ENCODE measurements at places on chromosomes 1 and 21. TPM values are rescaled to one million over a fixed set of nuclear protein-coding genes. Genes with fewer than 3 reads are reported as not detected.

GRCh38 chr1:94514095-94514727 is 27.3 kb downstream of the F3 start:
- no peak for DNase-seq

- DNase-seq: no peak
These were observed 231.0 kb upstream of the B3GALT2 start for GRCh38 chr1:193417403-193417802.

GRCh38 chr1:41239988-41240610 is 2.0 kb downstream of the SCMH1 start:
- DNase-seq: no peak

The TTC39A gene
- total RNA-seq: not detected

The B3GALT2 gene
- not detected for total RNA-seq

The TP73 gene
- 0.50 TPM for total RNA-seq

Measured in activated naive CD8-positive, alpha-beta T cell treated with anti-CD3 and anti-CD28 coated beads for 36 hours (primary cell).